ENCODE measurements at places on chromosomes 3 and 15.

GRCh38 chr15:62377736-62378480, 212.8 kb upstream of the C2CD4B start:
- DNase-seq: no peak

DNA sequence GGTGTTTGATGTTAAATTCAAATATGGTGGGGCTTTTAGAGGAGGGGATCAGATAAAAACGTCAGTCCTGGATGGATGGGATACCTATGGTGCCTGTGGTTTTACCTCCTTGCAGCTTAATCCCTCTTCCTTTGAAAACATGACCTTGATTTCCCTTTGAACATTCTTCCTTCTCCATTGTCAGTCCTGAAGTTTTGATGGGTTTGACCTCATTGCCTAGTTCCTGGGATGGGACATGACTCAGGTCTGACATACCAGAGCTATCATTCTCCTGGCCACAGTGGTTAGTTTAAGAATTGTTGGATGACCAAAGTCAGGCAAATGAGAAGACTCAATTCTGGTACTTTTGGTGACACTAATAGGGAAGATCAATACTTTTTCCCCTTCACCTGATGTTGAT, 87.2 kb downstream of the PRICKLE2 start:
- no peak for DNase-seq

- no peak for DNase-seq
Measured at GRCh38 chr15:77507911-77508310, 87.2 kb downstream of the HMG20A start.

- no peak for DNase-seq
Measured at GRCh38 chr3:160038862-160039562, 50.4 kb downstream of the IL12A start.

DNA sequence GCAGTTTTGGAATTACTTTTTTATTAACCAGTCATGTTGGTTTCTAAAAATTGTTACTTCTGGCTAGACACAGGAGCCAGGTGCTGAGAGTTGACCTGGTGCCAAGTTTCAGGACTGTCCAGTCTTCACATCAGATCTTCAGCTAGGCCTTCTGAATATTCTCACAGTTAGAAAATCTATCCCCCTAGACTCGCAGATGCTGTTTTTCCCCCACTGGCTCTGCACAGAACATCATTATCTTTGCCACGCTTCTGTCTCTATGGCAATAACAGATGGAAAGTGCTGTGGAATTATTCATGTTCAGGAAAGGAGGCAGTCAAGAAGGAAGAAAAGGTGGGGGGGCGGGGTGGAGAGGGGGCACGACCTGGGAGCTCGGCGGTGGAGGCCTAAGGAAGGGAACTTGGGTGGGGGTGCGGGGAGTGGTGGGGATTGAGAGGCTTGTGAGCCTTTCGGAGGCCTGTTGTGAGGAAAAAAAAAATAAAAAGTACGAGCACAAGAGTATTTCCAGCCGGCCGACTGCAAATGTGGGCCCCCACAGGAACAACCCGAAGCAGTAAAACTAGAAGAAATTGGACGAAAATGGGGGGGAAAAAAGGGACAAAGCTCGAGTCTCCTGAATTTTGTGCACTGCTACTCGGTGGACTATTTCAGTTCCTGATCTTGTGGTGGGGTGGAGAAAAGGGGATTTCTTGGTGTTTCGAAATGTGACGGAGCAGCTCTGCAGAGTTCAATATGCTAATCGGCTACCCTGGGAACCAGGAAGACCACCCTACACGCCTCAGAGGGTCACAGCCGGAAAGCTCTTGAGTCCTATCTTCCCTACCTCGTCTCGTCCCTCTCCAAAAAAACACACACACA, 1.5 kb upstream of the SKIL start:
- DNase-seq: no peak

DNA sequence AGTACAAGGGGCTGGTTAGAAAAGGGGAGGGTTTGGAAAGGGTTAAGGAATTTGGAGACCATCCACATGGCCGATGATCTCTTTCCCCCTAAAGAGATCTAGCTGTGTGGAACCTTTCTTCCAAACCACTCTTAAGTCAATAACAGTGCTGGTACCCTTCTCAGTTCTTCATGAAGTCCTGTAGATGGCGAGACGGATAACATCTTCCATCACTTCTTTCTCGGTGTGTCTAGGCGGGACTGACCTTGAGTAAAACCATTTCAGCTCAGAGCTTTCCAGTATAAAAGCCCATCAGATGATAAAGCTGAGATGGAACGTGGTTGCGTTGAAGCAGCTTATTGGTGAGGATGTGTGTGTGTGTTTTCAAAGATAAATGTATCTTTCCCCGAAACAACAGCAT, 151.5 kb upstream of the BHLHE40 start:
- DNase-seq: no peak

GRCh38 chr3:99842826-99843589, 25.3 kb downstream of the CMSS1 start:
- no peak for DNase-seq

DNA sequence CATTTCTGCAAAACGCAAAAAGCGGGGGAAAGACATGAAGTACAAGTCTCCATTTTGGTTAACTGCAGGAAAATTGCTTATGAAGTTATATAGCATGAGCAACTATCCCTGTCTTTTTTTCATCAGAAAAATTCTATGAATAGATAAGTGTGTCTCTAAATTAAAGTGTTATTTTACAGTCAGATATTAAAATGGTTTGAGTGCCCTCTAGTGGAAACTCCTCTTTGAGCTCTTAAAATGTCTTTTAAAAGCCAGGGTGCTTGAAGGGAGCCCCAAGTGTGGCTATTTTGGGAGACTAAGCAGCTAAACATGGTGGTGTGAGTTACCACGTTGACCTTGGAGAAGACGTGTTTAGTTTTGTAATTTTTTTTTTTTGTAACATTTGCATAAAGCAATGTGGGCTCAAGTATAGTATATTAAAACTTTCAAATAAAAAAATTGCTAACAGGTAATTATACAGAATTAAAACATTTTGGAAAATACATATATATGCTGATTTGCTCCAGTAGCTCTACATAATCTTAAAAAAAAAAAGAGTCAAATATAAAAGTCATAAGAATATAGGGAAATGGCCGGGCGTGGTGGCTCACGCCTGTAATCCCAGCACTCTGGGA, 77.2 kb downstream of the PPP2R3A start:
- no peak for DNase-seq

DNA sequence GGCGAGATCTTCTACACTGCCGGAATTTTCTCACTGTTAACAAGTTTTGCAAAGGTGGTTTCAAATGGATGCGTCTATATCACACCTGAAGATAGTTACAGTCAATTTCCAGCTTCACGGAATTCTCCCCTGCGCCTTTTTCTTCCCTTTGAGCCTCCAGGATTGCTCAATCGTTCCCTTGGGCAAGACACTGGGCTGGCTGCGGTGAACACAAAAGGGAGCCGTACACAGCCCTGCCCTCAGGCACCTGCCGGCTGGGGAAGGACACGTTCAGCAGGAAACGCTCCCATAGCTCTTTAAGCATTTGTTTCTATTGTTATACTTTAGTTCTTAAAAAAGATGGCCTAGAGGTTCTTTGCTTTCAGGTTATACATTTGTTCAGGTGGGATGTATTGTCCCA, 85.7 kb downstream of the C3orf70 start:
- no peak for DNase-seq

- no peak for DNase-seq
Measured at GRCh38 chr3:186719945-186720739, 3.0 kb downstream of the KNG1 start.

- DNase-seq: no peak
Measured at GRCh38 chr15:77901251-77901881, 176.1 kb downstream of the TBC1D2B start.

DNA sequence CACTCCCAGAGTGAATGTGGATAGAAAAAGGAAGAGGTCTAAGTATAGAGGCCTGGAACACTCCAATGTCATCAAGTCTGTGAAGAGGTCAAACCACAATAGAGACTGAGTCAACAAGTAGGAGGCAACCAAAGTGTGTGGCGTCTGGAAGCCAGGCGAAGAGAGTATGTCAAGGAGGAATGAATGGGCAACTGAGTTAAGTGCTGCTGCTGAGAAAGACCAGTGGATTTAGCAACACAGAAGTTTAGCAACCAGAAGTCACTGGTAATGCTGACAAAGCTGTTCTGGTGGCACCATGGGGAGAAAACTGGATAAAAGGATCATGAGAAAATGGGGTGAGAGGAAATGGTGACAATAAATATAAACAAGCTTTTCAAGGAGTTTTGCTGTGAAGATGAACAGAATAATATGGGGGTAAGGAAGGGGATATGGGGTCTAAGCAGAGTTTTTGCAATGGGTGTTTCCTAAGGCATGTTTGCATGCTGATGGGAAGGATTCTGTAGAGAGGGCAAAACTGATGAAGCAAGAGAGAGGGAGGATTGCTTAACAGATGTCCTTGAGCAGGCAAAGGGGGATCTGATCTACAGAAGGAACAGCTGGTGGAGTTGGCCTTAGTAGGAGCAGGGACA, 38.4 kb downstream of the PCOLCE2 start:
- no peak for DNase-seq

DNA sequence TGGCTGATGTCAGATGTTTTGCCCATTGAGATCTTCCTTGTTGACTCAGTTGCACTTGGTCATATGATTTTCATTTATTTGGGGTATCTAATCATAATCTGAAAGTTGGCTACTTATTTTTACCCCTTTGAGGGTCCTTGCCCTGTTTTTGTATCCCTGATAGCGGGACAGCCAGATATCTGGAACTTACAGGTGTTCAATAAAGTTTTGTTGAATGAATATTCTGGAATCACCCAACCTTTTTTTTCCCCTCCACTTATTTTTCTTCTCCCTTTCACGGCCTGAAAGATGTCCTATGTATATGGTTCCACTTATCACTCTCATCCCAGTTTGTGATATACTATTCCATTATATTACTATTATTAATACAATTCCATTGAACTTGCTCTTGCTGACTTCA, 12.8 kb downstream of the CTNNB1 start:
- no peak for DNase-seq

- DNase-seq: no peak
Measured at GRCh38 chr3:32194653-32195052, 43.8 kb upstream of the CMTM8 start.

- no peak for DNase-seq
Measured at GRCh38 chr15:62844564-62845240, 197.8 kb upstream of the TPM1 start.

DNA sequence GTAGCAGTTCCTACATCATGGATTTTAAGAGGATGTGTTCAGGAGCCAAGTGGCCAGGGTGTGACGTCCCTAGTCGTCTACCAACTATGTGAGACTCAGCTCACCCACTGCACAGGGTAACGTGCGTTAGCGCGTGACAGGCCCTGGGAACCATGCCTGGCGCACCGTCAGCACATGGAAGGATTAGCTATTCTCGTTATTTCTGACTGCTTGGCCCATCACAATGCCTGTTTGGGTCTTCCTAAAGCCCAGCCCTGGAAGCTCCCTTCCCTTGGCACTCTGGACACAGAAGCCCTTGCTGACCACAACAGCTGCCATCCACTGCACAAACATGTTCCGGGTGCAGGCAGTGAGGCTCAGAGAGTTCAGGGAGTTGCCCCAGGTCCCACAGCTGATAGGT, 91.0 kb upstream of the RPL32 start:
- DNase-seq: no peak

DNA sequence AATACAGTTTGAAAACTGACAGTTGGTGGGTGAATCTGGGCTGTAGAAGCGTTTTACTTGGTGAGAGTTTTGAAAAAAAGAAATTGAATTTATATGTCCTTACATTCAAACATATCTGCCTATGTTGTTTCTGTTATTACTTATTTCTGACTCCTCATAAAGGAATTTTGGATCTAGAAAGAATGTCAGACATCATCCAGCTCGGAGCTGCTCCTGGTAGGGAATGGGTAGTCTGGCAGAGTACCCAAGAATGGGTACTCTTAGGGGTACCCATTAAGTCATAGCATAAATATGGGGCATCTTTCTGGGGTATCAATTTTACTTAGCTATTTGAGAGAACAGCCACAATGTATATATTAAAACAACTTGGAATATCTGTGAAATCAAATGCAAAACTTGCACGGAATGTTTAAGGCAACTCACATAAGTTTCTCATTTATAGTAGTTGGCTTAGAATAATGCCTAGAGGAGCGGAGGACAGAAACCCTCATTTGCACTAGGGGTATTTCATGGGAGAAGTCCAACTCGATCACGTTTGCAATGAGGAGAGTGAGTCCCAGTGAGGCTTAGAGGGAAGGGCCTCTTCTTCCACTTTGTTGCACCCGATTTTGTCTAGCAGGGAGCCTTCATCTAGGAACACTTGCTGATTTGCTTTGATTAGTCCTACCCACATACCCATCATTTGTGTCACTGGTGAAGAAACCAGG, 2.4 kb upstream of the LARP6 start:
- DNase-seq: no peak

DNA sequence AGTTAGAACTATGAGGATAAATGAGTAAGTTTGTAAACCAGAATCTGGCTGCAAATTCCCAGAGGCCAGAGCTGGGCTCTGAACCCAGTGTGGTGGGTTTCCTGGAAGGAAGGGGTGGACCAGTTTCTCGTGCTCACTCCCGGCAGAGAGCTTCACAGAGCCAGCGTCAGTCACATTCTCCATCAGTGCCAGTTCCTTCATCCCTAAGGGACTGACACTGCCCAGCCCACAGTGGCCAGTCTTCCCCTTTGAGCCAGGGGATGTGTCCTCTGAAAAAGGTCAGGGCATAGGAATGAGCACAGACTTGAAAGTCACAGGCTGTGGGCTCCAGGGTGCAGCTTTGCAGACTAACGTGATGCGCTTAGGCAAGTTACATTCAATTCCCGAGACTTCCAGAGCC, 135.8 kb upstream of the HACD2 start:
- DNase-seq: no peak

DNA sequence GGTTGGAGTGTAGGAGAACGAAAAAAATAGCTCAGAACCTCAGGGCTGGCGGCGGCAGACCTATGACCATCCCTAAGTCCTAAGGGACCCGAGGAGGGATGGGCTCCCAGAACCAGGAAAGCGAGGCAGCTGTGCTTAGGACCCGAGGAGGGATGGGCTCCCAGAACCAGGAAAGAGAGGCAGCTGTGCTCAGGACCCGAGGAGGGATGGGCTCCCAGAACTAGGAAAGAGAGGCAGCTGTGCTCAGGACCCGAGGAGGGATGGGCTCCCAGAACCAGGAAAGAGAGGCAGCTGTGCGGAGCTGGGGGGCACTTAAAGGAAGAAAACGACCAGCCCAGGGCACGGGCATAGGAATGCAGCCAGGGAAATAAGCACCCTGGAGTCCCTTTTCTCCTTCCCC, 125.0 kb upstream of the DLG1 start:
- DNase-seq: no peak

DNA sequence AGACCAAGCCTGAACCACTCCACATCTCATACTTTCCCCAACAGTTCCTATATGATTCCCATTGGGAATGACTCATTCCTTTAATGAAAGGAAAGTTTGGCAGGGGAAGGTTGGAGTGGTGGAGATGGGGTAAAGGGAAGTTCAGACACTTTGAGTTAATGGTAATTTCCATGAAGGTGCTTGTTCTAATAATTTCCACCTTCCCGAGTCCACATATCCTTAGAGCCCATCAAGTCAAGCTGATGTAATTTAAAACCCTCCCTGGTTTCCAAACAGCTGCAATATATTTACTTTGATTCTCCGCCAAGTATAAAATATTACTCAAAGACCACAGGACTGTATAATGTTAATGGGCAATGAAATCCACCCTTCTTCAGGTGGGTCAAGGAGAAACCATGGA, 95.0 kb upstream of the GALNT15 start:
- no peak for DNase-seq
